GM12864 (cell line): ENCODE measurements at places on chromosomes 2 and 18.
A peak's percentile ranks its signal among the peaks of the same experiment; 100 is the strongest.

DNA sequence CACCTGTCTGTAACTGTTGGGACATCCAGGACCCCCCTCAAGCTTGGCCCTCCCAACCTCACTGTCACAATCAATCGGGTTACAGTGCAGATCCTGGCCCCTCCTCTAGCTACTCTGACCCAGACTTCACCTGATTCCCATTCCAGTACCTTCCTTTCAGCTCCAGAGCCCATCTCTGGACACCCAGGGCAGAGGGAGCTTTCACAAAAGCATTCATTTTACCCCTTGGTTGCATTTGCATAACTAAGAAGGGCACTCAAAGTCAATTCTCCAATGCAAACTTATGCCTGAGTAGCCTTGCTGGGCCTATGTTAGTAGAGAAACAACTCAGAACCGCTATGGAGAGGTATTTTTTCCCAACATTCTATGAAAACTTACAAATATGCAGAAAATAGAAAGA, 7.4 kb downstream of the ZAP70 start:
- DNase-seq = no peak

DNA sequence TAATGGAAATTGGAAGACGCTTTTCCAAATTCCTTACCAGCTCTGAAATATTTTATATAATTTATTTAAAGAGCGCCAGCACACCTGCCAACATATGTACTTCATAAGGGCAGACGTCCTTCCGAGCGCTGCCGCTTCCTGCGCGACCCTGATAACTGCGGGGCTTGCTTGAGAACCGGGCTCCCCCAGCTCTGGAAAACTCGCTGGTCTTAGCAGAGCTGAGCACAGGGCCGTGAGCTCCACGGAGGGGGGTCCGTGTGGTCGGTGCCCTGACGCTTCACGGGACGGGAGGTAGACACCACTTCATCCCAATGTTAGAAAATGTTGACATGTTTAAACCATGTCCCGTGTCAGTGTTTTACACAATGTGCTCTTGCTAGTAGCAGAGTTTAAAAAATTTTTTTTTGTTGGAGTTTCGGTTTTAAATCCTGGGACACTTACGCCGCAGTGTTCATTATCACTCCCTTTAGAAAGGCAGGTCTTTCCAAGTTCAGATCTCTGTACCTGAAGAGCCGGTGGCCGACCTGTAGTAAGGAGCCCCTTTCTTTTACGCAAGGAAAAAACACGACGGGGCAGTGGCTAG, 1.6 kb downstream of the NFATC1 start:
- DNase-seq = no peak

DNA sequence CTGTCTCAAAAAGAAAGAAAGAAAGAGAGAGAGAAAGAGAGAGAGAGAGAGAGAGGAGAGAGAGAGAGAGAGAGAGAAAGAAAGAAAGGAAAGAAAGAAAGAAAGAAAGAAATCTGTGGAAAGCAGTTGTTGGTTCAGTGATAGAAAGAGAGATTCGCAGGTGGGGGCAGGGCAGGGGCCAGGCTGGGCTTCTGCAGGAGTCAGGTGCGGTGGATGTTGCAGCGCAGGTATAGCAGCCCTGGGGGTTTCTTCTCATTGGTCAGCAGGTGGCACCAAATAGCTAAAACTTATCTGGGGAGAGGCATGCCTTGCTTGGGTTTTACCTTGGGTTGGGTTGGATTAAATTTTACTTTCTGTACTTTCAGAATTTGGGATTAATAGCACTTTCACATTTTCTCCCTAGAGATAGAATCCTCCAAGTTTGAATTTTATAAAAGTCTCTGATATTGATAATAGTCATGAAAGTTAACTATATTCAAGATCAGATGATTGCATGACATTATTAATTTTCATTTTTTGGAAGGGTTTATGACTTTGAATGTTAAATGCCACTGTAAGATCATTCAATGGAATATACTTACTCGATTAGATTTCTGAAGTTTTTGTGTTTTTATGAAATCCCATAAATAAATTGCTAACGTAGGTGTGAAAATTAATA, 66.6 kb downstream of the SPTBN1 start:
- DNase-seq = peak; percentile 42

DNA sequence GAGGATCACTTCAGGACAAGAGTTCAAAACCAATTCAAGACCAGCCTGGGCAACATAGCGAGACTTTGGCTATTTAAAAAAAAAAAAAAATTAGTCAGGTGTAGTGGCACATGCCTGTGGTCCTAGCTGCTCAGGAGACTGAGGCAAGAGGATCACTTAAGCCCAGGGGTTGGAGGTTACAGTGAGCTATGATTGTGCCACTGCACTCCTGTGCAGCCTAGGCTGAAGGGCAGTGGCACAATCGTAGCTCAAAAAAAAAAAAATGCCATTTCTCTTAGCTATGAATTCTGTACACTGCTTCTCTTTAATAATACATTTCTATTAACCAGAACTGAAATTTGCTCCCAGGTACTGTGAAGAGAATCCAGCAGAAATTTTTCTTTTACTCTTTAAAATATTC, 202.8 kb downstream of the DYM start:
- no peak for DNase-seq

DNA sequence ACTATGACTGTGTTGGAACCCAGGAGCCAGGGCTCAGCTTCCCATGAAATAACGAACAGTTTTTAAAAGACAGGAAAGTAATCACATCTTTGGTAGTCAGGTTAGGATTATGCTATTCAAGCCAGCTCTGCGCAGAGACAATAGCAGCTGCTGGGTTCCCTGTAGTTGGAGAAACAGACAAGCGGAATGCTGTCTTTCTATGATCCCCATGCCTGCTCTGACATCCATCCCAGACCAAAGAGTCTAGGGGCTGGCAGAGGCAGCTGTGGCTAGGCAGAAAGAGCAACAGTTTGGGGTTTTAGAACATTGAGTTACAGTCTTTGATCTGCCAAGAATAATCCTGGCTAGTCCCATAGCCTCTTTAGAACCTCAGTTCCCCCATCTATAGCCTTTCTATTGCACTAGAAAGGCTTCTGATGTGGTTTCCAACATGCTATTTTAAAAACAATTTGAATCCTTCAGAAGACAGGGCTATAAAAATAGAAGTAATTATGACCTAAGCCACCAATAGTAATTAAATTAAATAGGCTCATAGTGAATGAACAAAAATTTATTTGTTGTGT, 146.8 kb downstream of the MTX2 start:
- no peak for DNase-seq

DNA sequence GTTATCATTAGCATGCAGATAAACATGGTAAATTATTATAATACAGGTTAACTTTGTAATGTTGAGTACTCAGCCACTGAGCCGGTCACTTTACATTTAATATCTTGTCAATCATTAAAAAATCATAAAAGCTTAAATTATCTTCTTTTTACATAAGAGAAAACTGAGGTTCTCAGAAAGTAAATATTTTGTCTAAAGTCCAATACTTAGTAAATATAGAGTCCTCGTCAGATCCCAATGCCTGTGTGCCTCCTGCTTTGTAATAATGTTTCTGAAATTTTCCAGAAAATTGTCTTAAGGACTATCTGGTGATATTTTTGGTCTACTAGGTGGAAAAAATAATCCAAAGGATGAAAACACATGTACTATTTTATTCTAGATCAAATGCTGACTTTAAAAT, 116.3 kb upstream of the WDSUB1 start:
- DNase-seq = no peak

DNA sequence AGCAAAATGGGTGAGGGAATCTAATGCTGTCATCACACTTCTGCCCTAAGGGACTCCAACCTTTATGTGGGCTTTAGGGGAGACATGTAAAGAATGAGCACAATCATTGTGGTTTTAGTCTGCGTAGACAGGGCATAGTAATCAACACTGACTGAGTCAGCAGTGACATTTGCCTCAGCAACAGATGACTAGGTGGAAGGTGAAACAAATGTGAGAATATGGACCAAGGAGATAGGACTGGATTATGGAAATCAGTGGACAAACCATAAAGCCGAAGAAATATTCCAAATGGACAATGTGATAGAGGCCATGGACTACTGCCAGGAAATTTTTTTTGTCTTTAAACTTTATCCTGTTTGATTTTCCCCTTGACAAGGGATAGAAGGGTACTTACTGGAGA, 83.9 kb downstream of the PDK1 start:
- no peak for DNase-seq

DNA sequence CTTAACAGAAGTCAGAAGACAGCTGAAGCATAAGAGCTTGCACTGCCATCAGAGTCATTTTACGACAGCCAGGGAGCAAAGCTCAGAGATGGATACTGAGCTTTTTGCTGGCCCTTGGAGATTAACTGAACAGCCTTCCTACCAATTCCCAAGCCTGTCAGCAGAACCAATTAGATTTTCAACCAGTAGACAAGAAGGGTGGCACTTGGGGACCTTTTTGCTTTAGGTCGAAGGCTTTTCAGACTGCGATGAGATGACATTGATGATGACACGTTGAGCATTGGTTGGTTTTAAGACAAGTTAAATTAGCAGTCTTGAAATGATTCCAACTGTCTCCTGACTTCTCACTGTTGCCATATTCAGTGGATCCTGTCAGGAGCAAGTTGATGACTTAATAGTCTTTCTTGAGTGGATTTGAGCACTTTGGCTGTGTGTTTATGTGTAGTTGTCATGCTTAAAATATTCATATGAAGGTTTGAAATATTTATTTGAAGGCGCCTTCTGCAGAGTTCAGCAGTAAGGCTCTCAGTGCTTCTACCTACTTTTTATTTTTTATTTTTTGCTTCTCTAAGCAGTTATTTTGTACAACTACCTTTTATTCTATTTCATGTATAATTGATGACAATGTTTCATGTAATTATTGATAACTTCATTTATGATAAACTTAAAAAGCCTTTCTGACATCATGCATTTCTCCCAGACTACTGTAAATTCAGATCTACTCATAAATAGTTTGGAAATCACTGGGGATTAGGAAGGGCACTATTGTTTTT, 256.7 kb downstream of the CAMKMT start:
- no peak for DNase-seq

DNA sequence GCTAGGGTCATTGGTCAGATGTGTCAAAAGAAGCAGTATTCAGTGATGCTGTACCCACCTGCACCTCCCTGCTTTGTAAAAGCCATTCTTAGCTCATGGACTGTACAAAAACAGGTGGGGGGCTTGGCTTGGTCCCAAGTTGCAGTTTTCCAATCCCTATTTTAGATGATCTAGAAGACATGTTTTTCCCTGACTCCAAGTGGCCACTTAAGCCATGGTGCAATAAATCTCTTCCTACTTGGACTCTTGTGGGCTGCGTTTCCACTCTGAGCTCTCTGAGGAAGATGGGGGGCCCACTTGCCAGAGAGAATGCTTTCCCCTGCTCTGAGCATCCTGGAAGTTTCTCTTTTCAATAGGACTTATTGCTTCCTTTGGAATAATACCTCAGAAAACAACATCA, 57.0 kb upstream of the SPP2 start:
- DNase-seq = no peak

DNA sequence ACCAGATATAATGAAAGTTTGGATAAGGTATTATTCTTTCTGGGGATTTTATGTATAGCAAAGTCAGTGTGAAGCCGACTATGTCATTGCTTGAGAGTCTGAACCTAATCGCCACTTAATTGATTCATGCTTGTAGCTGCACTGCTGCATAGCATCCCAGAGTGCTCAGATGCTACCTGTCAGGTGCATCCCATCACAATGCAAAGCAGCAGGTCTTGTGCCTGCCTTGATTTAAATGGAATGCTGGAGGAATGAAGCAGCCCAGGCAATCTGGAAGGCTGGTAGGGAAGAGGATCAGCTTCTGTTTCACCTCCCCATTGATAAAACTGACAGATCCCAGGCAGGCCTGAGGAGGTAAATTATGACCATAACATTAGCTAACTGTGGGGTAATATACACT, 40.4 kb upstream of the ATIC start:
- no peak for DNase-seq

- DNase-seq = no peak
These were observed 1132.8 kb downstream of the LRP1B start for GRCh38 chr2:140998017-140998416.

DNA sequence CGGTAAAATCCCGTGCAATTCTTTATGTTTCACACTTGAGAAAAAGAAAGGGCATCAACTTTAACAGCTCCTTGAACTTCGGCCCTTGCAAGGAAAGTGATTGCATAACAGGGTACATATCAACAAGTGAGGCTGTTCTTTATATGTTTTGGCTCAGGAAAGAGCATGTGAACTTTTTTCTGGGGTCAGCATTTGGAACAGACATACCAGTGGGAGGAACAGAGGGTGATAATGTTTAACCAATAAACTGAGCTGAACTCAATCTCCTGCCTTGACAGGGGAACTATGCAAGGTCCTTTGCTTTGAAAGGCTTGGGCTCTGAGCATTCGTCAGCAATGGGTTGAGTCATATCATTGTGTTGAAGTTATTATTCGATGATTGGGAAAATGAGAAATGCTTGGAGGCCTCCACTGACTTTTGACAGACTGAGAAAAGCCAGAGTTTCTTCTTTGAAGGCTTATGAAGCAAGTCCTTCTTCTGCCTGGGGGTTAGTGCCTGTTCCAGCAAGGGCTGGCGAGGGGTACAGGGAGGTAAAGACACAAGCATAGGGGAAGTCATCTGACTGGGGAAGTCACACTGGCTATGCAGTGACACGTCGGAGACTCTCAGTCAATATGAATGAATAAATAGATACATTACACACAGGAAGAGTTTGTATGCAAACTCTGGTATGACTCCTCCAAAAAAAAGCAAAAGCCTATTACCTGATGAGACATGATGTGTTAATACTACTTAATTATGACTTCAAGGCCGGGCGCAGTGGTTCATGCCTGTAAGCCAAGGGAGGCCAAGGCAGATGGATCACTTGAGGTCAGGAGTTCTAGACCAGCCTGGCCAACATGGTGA, 57.2 kb downstream of the CYB5A start:
- DNase-seq = no peak

GRCh38 chr2:96225016-96225533, 16.4 kb upstream of the STARD7 start:
- DNase-seq = peak; percentile 60

GRCh38 chr18:34483198-34483597, 226.9 kb upstream of the DTNA start:
- DNase-seq = no peak

DNA sequence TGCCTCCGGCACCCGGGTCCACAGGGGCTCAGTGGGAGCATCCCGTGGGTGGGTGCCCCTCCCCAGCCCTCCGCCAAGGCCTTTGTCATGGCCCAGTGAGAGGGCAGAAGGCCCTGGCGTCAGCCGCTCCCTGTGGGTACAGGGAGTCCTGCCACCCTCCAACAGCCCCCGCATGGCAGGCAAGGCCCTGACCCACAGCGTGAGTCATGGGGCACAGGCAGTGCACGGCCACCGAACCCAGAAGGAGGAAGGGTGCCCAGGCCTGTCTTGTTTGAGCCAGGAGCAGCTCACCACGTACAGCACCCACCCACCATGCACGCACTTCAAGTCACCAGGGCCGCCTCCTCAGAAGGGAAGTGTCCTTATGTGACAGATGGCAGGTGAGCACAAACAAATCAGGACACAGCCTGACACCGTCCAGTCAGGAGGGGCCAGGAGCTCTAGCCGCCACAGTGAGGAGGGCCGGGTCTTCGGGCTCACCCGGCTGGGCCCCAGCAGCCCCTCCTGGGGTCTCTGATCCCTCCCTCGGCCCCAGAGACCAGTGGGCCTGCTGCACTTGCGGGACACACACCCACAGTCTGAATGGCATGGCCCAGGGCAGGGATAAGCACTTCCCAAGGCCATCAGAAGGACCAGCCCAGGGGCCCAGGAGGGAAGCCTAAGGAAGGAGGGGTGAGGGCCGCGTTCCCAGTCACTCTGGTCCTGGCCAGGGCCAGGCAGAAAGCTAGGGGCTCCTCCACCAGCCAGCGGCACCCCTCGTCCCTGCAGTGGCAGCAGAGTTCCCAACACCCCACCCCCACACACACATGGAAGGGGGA, 25.8 kb downstream of the BIN1 start:
- no peak for DNase-seq
